ENCODE measurements at places on chromosomes 1 and 21. TPM values are rescaled to one million over a fixed set of nuclear protein-coding genes. Genes with fewer than 3 reads are reported as not detected.

The SFPQ gene
- total RNA-seq = 321 TPM

The CRP gene
- total RNA-seq = not detected

The AK5 gene
- total RNA-seq = 25.5 TPM

The C1QB gene
- total RNA-seq = 2.9 TPM

The PTPRC gene
- total RNA-seq = 974 TPM

The HES4 gene
- total RNA-seq = not detected

The SHE gene
- not detected for total RNA-seq

The C1orf210 gene
- total RNA-seq = not detected

The PDC gene
- not detected for total RNA-seq

The FAM76A gene
- 26.0 TPM for total RNA-seq

The NID1 gene
- 0.17 TPM for total RNA-seq

The CD52 gene
- 1,302 TPM for total RNA-seq

The FAM163A gene
- 0.11 TPM for total RNA-seq

The RNU1-4 gene
- 3,010 TPM for total RNA-seq

The PLA2G5 gene
- total RNA-seq = not detected

The ELAPOR1 gene
- total RNA-seq = 13.7 TPM

The RHD gene
- not detected for total RNA-seq

The NKAIN1 gene
- not detected for total RNA-seq

The GGPS1 gene
- 52.5 TPM for total RNA-seq

The SMIM1 gene
- total RNA-seq = 3.1 TPM

The SYNC gene
- total RNA-seq = not detected

The TIE1 gene
- not detected for total RNA-seq

The FAM131C gene
- not detected for total RNA-seq

The KCNK1 gene
- not detected for total RNA-seq

The PLPPR4 gene
- not detected for total RNA-seq

The COL11A1 gene
- not detected for total RNA-seq

The NBPF14 gene
- total RNA-seq = 26.0 TPM

The FCRL1 gene
- total RNA-seq = not detected

The GLIS1 gene
- total RNA-seq = not detected

The LCE3D gene
- total RNA-seq = not detected

All from CD4-positive, alpha-beta memory T cell (primary cell).